Activated T-helper 1 cell treated with anti-CD3 and anti-CD28 coated beads, Interleukin-12 subunit alpha, Interleukin-12 subunit beta, Interleukin-2, Interleukin-4 antibody, amounts not matched to agents 30 ng/mL and 10 ng/mL and 1 ng/mL, durations not matched to agents 14 hours and 24 hours and 36 hours (primary cell): ENCODE measurements at places on chromosomes 2 and 18. TPM values are rescaled to one million over a fixed set of nuclear protein-coding genes. Genes with fewer than 3 reads are reported as not detected.

Gene SH2D6
- total RNA-seq: 0.34 and 0.70 TPM in 2 replicates

Gene DNER
- not detected in 2 replicates for total RNA-seq

Gene WNT6
- not detected in 2 replicates for total RNA-seq

Gene ASB18
- total RNA-seq: not detected in 2 replicates

Gene CHRND
- not detected in 2 replicates for total RNA-seq

Gene INHBB
- total RNA-seq: not detected in 2 replicates

Gene PNO1
- 31.3 and 33.4 TPM in 2 replicates for total RNA-seq

Gene APCDD1
- not detected in 2 replicates for total RNA-seq
